ENCODE measurements at places on chromosomes 2 and 18. TPM values are rescaled to one million over a fixed set of nuclear protein-coding genes. Genes with fewer than 3 reads are reported as not detected.
A peak's percentile ranks its signal among the peaks of the same experiment; 100 is the strongest.

The RAX gene
- not detected for polyA plus RNA-seq

The IL36RN gene
- not detected for polyA plus RNA-seq

The ZBTB7C gene
- polyA plus RNA-seq = 17.0 TPM

- DNase-seq = peak; percentile 9
Observed at GRCh38 chr2:219944866-219945265, 317.4 kb downstream of the SLC4A3 start.

DNA sequence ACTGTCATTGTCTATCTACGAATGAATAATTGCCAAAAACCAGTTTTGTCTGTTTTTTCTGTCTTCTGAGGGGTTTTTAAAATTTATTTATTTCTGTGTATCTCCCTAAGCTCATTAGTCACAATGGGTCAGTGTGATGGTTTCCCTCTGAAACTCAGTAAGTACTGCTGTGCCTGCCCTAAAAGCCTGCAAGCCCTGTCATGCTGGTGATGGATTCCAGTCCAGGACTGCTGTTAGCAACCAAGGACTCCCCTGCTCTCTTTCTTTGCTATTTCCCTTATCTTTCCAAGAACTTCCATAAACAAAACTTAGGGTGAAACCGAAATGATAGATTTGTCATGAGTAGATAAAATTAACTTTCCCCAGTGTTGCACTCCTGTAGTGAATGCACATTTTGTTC is 11.8 kb upstream of the DSG2 start:
- no peak for DNase-seq

- DNase-seq = no peak
Observed at GRCh38 chr2:7971248-7971647, 710.6 kb upstream of the ID2 start.

DNA sequence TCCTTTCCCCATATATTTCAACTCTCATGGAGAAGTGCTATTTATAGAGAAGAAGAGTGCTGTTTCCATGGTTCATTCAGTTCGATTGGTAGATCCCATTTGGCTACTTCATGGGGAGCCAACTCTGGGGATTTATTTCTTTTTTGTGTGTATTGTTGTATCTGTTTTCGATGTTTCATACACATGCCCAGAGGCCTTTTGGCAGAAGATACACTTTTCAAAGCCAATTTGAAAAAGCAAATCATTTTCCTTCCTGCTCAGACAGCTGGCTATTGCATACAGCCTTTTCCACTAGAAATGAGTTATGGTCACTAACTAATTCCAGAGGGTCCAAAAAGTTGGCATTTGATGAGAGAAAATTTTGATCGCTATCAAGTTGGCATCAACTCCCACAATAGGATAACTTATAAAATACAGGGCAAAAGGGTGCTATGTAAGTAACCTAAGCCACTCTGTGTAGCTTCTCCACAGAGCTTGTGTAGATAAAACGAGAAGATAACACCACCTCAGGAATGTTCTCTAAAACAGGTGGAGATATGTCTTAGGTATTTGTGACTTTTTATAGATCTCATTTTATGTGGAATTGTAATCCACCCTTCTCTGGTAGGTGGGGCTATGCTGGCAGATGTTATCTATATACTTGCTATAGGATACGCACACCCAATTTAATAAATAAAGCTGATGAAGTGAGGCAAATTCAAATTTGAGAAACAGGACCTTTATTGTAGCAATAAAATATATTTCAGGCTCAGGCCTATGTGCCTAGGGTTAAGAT is 798.5 kb downstream of the SATB2 start:
- no peak for DNase-seq

DNA sequence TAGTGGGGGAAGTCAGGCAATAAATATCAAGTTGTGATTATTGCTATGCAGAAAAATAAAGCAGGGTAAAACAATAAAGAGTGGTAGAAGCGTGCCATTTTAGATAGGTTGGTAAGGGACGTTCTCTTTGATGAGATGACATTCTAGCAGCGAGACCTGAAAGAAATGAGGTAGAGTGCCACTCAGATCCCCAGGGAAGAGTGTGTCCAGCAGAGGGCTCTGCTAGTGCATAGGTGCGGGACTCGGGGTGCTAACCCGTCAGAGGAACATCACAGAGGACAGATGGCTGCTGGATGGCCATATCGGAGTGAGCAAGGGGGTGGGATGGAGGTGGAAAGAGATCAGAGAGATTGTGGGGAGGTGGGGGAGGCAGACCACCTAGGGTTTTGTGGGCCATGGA is 16.3 kb upstream of the GTF2A1L start:
- DNase-seq = no peak

DNA sequence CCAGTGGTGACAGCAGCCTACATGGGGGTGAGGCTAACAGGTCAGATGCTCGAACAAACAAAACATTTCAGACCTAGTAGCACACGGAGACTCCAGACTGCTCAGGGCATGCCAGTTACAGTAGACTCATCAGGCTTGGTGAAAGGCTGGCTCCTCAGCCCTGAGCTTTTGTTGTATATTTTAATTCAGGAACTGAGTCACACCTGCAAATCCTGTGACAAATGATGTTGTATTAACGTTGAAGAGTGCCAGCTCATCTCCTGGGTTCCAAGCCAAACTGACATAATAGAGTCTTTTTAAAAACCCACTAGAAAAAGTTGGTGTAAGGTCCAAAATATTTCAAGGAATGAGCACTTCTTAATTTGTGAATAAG is 65.3 kb downstream of the C1D start:
- no peak for DNase-seq

DNA sequence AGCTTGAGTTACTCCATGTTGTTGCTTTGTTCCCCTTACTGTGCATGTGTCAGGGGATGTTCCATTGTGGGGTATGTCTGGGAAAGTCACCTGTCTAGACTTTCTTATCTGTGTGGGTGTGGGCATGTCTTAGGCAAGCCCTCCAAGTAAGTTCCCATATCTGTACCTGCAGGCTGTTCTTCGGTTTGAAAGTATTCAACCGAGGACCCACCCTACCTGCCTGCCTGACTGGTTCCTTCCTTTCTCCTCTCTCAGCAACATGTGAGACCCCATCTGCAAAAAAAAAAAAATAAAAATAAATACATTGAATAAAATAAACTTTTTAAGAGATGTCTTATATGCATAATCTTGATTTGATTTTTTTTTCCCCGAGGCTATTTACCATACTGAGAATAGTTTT is 622.7 kb downstream of the TDRD15 start:
- DNase-seq = no peak

- no peak for DNase-seq
Observed at GRCh38 chr2:16319551-16320121, 346.0 kb downstream of the CYRIA start.

GRCh38 chr2:37324786-37325624 is at the start of gene PRKD3:
Gene PRKD3 (minus strand): TSS chr2:37324833. CDS start chr2:37316524, 8,309 bp downstream.
- DNase-seq = peak; percentile 50

DNA sequence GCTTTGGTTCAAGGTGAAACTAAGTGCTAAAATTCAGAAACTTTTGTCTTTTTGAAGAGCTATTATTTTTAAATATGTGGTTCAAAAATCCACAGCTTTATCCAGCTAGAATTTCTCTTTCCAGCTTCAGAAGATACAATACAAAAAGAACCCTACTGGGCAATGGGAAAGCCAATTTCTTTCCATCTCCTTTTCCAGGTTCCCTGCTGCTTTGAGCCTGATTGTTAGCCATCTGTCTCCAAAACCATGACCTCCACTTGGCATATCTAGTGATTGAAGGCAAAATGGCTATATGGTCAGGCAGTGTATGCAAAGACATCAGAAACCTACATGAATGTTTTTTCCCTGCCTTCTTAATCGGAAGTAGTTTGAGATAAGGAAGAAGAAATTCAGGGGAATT is 134.1 kb downstream of the KCNH7 start:
- DNase-seq = no peak

DNA sequence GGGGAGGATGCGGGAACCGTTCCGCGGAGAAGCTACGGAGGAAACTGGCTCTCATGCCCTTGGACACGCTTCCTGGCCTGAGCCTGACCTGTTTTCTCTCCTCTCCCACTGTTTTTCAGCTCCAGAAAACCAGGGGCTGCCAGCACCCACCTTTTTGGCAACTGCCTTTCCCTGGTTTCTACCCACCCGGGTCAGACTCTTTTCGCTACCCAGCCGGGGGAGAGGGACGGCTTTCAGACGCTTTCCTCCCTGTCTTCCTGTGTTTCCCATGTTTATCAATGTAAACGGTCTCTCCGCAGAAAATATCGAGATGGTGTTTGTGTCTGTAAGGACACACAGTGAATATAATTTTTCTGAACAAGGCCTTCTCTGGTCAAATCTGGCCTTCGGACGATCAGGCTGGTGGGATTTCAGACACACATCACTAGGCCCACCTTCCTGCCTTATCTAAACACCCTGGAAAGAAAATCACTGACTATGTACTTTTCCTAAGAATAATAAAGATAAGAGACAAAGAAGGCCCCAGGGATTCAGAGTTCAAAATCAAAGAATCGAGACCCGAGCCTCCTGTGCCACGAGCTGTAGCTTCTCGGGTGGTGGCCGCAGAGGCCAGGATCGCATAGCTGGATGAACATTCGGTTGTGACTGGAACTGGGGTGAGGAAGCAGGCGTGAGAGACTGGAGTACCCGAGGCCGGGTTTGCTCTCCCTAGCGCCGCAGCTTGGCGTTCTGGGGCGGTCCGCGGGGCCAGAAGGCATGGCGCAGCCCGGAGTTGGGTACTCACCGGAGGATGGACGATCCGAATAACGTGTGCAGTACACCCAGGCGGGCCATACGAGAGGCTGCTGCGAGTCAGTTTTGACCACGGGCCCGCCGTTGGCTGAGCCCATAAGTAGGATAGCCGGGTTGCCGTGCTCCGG is 1.7 kb downstream of the EN1 start:
- DNase-seq = no peak

DNA sequence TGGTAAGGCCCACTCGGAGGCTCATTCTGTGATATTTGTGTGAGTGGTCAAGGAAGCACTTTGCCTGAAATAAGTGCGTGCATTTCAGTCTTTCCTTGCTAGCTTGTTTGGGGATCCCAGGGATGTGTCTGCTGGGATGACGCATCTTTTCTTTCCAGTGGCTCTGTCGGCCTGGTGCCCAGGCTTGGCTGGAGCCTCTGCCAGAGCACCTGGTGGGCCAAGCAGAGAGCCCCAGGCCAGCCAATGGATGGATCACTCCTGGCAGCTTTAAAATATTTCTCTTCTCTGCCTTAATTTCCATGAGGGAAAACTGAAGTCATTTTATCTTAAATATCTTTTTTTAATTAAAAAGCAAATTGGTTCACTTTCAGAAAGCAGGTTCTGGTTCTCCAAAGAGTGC is 501.8 kb upstream of the HS6ST1 start:
- DNase-seq = no peak

- no peak for DNase-seq
Observed at GRCh38 chr2:21001225-21001946, 42.5 kb downstream of the APOB start.

All from renal cortex interstitium (tissue), 15 donors.